ENCODE measurements at places on chromosomes 7 and 10.

GRCh38 chr7:121420976-121421375, 24.9 kb upstream of the FAM3C start:
- no peak for DNase-seq

DNA sequence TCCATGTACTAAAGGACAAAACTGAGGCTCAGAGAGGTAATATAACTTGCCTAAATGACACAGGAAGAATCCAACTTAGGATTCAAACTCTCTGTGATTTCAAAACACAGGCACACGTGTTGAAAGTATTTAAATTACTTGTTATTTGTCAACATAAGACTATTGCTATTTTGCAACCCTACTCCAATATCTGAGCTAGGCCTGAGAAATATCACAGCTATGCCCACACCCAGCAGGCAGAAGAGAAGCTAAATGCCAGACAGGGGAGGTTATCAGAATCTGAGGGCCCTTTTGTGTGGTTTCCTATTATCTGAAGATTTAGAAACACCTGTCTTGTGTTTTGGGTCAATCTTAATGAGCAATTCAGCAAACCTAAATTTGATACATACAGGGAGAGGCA, 204.3 kb downstream of the ANK3 start:
- no peak for DNase-seq

DNA sequence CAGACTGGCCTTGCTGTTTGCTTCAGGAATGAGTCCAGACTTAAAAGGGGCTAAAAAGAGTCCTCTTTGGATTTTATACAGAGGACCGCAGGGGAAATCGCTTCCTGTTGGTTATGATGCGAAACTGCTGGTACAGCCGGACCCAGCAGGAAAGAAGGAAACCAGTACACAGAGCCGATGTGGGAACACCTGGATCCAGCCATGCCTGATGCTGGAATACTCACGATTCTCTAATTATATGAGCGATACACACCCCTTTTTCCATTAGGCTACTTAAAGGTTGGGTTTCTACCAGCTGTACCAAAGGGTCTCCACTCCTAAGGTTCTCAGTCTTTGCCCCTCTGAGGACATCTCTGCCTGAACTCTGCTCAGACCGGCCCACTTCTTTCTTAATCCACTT, 27.7 kb downstream of the ZNF777 start:
- DNase-seq = no peak

- no peak for DNase-seq
Measured at GRCh38 chr7:10222976-10223375, 750.7 kb upstream of the PHF14 start.

GRCh38 chr10:71079761-71080380, 132.5 kb upstream of the UNC5B start:
- no peak for DNase-seq

- DNase-seq = no peak
Measured at GRCh38 chr10:16505161-16505560, 16.5 kb downstream of the C1QL3 start.

GRCh38 chr10:103493916-103494877, 692 bp downstream of the NEURL1 start:
- peak; percentile 20 for DNase-seq

Measured in hypothalamus (tissue), 51 donors.